Testis (tissue), 5 donors: ENCODE measurements at places on chromosomes 4 and X. TPM values are rescaled to one million over a fixed set of nuclear protein-coding genes. Genes with fewer than 3 reads are reported as not detected.

DNA sequence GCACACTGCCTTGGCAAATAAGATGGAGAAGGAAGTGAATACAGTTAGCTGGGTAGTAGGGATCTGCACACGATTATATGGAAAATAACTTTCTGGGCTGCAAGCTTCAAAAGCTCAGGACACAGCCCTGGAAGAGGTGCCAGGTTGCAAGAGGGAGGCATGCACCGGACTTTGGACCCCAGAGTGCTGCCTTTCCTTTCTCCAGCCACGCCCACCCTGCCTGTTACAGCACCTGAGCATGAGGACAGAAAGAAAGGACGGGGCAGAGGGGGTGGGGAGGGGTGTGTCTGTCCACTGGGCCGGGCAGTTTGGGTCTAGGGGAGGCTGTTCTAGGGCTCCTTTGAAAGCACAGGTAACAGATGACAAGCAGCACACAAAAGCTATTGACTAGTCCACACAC, 152.8 kb downstream of the ENPP6 start:
- DNase-seq, result no peak

DNA sequence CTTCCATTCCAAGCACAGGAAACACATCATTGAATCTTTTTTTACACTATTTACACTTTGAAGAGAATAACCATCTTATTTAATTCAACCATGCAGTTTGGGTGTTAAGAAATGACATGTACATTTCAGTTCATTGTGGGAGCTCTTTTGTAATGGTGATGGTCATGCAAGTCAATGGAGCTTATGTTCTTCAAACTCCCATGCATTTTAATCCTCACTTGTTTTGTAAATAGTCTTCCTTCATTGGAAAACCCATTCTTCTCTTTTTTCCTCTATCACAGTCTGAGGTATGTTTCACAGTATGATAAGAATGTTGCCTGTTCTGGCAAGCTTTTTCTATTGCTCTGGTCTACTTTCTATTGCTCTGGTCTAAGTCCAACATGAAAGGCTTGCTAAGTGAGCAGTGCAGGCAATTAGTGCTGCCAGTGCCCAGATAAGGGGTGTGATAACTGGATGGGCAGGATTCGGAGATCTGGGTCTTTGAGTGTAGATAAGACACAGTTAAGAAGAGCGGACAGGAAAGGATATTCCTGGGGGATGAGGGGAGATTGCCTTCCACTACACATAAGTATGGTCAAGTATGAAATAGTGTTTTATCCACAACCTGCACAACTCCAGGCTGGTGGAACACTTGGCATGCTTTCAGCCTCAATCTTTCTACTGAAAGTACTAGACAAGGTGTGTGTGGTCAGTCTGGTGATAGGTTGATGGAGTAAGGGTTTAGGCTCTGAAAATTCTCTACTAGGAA, 17.1 kb downstream of the AFP start:
- DNase-seq, result no peak

DNA sequence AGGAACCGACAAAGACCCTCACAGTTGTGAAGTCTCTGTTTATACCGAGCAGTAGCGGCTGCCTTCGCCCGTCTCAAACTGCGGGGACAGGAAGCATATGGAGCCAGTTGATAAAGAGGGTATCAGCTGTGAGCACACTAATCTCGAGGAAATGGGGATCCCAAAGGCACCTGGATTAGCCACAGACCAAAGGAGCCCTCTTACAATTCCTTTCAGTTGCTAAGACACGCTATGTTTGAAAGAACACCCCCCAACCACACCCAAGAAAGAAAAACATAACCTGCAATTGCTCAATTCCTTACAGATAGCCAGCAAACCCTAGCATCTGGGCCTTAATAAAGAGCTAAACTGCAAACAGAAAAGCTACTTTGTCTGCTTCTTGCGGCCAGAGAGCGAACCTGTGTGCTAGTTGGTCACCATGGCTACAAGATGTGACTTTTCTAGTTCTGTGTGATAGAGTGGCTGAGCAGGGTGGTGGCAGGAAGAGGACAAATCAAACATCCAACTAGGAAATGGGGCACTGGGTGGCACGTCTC, 23.3 kb upstream of the CHRNA9 start:
- DNase-seq, result no peak

GRCh38 chr4:113433116-113433515, 328.4 kb downstream of the CAMK2D start:
- no peak for DNase-seq

- DNase-seq, result no peak
Measured at GRCh38 chr4:156255230-156256007, 301.8 kb upstream of the CTSO start.

- DNase-seq, result no peak
Measured at GRCh38 chr4:2054217-2054616, 4.9 kb upstream of the NAT8L start.

Gene FAM50A
- total RNA-seq, result 38.4 TPM

GRCh38 chr4:118807659-118808058, 28.3 kb downstream of the SEC24D start:
- DNase-seq, result no peak

- DNase-seq, result no peak
Measured at GRCh38 chr4:85807247-85807950, 332.4 kb downstream of the ARHGAP24 start.

- DNase-seq, result peak; percentile 73
Measured at GRCh38 chrX:2628751-2629315, 62.3 kb upstream of the CD99 start.

Gene PNMA6F
- 0.79 TPM for total RNA-seq

Gene PCDH11X
- 1.2 TPM for total RNA-seq

DNA sequence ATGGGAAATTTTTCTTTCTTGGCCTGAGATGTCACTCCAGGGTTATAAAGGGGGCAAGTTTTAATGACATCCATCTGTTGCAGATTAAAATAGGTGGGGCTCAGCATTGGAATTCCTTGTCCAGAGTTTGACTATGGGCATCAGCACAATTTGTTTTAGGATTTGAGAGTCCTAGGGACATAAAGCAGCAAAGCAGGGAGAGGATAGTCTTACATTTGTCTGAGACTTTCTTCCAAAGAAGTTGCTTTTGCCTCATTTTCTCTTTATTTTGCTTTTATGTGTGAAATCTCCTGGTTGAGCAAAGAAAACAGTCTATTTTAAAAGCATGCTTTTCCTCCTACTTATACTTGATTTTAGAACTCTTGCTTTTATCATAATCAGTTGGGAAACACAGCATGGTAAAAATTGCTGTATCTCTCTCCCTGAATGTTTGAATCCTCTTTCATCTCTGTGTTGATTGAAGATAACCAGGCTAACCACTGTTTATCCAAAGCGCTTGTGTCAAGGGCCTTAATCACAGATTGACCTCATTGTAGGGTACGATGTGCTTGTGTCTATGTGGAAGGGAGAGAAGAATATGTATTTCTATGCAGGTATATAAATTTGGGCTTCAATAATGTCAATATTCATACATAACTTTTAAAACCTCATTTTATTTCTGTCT, 121.5 kb downstream of the ANK2 start:
- DNase-seq, result no peak

GRCh38 chr4:119971431-119972084, 95.1 kb downstream of the MAD2L1 start:
- DNase-seq, result no peak

DNA sequence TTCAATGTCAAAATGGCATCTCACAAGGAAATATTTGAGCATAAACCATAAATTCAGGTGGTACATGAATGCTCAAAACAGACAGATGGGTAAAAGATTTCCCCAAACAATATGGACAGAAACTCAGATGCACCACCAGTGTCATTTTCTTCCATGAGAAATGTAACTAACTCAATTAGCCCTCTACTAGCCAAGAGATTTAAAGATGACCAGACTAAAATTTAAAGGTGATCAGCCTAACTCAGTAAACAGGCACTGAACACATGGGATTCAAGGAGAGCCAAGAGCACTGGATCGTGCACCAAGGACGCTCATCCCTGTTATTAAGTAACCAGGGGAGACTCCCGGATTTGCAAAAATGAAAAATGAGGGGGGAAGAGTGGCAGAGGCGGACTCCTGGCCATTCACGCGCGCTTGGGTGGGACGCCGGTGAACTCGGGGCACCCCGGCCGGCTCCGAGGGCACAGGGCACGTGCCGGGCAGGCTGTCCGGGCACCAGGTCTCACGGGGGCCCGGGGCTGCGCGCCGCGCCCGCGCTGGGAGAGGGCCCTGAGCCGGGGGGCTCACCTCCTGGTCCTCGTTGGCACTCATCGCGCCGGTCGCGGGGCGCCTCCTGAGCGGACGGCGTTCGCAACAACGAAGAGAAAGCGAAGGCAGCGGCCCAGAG, 490 bp downstream of the RWDD4 start:
- DNase-seq, result peak; percentile 30

Gene GLUD2
- 176 TPM for total RNA-seq

Gene MRPS18C
- 15.6 TPM for total RNA-seq

Gene GAGE13
- 5.1 TPM for total RNA-seq

Gene AADAT
- 10.7 TPM for total RNA-seq

GRCh38 chr4:92714640-92715039, 410.9 kb downstream of the GRID2 start:
- DNase-seq, result no peak

DNA sequence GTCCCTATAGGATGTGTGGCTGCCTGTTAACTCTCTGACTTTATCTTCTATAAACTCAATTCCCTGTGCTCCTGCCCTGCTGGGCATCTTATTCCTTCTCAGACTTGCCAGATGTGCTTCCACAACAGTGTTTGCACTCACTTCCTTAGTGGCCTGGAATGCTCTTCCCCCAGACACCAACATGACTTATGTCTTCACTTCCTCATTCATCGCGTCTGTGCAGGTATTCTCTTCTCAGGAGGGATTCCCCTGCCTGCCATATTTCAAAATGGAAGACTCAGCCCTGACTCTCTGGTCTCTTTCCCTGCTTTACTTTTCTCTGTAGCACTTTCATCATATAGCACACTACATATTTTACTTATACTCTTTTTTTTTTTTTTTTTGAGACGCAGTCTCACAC, 344.0 kb downstream of the CENPC start:
- DNase-seq, result no peak

GRCh38 chr4:183407635-183408464, 36.6 kb upstream of the CDKN2AIP start:
- no peak for DNase-seq

DNA sequence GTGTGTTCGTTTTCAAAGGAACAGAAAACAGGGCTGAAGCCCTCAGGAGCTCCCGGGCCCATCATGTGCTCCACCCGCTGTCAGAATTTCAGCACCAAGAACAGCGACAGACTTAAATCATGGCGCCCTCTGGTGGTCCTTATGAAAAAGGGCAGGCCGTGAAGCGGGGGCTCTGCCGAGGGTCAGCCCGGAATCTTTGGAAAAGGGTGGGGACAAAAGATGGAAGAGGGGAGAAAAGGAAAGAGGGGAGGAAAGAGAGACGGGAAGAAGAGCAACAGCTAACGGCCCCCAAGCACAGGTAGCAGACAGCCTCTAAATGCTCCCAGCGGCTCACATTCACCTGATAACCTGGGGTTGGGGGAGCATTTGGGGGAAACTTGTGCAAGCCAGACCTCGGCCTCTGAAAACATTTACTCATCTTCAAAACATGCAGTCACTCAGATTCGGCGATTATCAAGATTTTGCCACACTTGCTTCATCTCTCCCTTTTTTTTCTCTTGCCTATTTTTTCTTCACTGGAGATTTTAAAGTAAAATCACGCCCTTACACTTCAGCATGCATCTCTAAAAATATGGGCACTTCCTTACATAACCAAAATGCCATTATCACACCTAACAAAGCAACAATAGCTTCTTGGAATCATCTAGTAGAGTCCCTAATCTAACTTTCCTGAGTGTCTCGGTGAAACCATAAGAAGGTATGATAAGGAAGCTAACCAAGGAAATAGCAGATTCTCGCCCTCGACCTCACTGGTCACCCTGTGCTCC, 28.1 kb upstream of the MAN2B2 start:
- DNase-seq, result peak; percentile 81

DNA sequence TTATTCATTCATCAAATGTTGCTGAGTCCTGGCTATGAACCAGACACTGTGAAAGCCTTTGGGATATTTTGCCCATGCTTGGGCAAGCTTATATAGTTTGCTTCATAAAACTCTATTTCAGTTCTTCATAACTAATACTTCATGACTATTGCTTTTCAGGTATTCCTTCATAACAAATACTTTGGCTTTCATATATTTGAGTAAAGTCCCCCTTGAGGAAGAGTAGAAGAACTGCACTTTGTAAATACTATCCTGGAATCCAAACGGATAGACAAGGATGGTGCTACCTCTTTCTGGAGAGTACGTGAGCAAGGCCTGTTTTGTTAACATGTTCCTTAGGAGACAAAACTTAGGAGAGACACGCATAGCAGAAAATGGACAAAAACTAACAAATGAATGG, 1.7 kb upstream of the AFP start:
- no peak for DNase-seq

DNA sequence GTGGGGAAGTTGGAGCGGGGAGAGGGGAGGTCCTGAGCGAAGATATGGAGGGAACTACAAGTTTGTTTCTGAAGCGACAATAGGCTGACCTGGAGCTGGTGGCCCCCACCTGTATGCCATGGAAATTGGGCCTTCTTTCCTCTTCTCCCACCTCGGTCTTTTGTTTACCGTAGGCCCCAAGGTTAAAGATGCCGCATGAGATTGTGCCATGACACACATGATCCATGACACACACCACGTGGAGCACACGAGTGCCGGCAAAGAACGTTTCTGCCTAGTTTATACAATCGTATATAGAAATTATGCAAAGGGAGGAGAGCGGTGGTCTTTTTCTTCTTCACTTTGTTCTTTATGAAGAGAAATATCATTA, 408 bp downstream of the TMEM33 start:
- no peak for DNase-seq

DNA sequence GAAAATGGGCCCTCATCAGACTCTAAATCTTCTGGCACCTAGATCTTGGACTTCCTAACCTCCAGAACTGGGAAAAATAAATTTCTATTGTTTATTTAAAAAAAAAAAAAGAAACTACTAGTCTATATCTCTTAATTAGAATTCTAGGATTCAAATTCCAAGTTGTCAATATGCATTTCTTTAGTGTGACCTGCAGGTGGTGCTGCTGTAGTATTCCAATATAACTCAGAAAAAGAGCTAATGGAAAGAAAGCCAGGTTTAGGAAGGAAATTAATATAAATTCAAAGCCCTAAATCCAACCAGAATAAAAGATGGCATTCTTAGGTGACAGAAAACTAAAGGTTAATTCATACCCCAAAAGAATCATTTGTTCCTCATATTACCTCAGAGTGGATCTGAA, 80.0 kb upstream of the NALF2 start:
- DNase-seq, result no peak

Gene CCDC120
- 11.0 TPM for total RNA-seq

Gene GTPBP6
- 43.8 TPM for total RNA-seq

Gene TLR3
- total RNA-seq, result 3.2 TPM

DNA sequence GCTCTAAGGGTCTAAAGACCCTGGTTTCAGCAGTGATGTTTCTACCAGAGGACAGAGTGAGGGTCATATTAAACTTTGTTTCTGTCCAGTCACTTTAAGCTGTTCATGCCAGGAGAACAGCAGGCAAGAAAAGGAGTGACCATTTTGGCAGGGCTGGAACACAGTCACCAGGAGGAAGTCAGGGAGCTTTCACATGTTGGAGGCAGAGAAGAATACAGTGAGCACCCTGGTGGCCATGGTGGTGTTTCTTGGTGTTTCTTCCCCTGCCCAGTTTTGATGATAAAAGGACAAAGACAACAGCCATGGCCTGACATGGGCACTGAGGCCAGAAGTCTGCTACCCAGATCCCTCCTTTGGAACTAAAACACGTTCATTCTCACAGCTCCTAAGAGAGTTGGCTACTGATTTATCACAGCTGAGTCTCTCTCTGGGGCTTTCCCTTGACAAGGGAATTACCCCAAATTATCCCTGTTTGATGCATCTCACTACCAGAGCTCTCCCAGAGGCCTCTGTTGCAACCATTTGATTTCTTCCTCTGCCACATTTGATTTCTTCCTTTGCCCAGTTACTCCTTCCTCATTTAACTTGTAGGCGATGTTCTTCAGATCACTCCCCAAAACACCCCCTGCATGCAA, 106.4 kb upstream of the NWD2 start:
- DNase-seq, result no peak
